ENCODE measurements at places on chromosomes 3 and 15.

DNA sequence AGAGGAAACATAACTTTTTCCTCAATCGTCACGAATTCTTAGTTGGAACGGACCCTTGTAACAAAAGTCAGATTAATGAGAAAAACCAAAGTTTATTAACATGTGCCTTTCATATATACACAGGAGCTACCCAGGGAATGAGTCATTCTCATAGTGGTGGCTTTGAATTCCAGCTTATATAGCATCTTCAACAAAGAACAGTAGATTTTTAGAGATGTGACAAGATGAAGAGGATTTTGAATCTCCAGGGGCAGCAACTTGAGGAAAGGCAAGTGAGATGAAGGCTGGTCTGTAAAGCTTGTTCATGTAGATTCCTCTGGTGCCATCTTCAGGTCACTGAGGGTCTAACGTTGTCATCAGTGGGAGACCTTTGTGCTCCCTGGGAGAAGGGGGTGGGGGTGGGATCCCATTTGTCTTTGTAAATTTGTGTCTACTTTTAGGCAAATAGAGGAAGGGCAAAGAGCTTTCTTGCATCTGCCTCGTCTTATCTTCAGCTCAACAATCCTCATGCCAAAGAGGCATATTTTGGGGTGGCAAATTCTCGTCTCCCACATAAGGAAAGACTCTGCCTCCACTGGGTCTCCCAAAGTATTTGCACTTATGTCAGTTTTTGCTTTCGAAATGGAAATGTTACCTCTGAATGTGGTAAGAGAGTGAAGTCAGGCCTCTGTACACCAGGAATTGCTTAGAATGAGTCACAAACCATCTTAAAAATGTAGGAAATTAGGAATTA is 29.5 kb downstream of the CLEC3B start:
- peak; percentile 62 for DNase-seq

DNA sequence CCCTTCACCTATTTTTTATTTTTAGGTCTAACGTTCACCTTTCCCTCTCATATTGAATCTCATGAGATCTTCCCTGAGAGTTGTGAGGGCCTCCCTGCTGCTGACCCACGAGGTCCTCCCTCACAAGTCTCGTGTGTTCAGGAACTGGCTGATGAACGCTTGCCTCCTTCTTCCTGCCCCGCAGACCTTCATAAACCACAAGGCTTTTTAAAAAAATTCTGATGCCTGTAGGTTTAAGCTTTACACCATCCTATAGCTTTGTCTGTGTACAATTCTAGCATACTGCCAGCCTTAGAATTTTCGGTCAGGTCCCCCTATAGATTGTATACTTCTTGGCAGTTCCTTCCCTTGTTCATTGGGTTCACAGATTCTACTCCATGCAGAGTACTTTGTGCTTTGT is 50.5 kb downstream of the CHST2 start:
- DNase-seq = no peak

DNA sequence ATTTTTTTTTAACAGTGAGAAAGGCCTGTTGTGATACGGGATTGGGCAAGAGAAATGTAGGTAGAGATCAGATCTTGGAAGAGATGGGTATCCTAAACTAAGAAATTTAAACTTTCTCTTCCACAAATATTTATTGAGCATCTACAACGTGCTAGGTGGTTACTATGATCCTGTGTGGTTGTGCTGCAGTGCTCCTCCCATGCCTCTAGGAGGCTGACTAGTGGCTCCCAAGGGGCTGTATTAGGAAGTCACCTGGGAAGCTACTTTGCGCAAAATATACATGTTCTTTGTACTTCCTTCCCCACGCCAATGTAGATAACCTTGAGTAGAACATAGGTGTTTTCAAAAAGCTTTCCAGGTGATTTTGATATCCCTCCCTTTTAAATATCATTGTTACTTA is 27.2 kb downstream of the USP3 start:
- DNase-seq = no peak

DNA sequence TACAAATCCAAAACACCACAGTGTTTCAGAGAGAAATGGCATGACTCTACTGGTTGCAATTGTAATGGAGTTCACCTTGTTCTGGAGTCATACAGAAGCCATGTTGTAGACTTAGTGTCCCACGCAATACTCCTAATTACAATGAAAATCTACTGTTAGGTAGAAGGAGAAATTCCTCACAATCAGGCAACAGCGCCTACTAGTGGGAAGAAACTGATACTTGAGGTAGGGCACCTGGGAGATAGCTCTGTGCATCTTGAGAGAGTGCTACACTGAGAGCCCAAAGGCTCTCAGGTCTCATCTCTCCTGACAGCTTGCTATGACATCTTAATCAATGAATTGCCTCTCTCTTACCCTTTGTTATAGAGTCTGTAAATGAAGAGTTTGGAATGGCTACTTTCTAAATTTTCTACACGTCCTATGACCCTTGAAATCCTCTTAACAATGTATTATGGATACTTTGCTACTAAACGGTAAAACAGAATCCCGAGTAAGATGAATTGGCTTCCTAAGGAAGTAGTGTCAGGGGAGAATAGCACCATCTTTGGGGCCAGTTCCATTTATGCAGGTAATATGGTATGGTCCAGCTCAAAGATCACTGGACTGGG is 422.7 kb upstream of the TPRG1 start:
- DNase-seq = peak; percentile 5

DNA sequence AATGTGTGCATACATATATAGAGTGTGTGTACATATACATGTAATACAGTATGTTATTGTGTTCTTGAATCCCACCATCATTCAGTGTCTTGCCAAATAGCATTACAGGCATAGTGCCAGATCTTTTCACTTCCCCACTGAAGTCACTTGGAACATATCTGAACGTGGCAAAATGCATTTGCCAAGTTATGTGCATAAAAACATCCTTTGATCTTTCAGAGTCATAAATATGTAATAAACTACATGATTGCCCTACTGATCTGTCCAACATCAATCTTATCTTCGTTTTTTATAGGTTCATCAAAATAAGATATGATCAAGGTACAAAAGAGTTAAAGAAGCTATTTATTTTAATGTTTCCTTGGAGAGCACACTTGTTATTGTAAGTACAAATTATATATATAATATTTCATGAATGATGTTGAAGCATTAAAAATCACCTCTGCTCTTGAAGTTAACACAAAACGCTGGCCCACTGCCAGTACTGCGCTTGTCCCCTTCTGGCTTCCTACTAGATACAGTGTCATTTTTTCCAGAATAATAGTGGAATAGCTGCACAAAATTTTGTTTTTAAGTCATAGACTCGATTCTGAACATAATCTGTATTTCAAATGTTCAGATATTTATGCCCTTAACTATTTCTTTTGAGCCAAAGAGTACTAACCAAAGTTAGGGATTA is 549.5 kb upstream of the ARRDC4 start:
- no peak for DNase-seq

- DNase-seq = no peak
These were observed 292.6 kb downstream of the NFKBIZ start for GRCh38 chr3:102141928-102142239.

Measured in SJCRH30 (cell line).